Activated naive CD8-positive, alpha-beta T cell treated with anti-CD3 and anti-CD28 coated beads, Interleukin-2, amount 10 ng/mL, durations not matched to agents 7 days and 5 days (primary cell): ENCODE measurements at places on chromosomes 6 and 20. TPM values are rescaled to one million over a fixed set of nuclear protein-coding genes. Genes with fewer than 3 reads are reported as not detected.

DNA sequence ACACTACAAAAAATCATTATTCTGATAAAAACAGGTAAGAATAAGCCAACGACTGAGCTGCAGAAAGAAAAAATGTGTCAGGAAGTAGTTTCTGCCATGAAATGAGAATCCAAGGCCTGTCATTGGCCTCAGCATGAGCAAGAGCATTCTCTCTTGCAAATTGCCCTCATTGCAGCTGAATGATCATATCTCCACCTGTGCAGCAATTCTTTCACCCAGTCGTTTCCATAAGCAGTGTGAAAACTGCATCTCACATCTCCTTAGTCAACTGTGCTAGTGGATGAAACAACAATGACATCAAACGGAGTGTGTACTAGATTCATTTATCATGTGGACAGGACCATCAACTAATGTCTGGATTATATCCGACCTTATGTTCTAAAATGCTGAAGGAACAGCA lies 88.2 kb upstream of the STXBP5 start:
- peaks cover 2% of the 10 kb centered on the region for H3K36me3 ChIP-seq
- no peak for DNase-seq
- H3K27ac ChIP-seq: no peak overlapping the region
- peaks cover 2% of the 10 kb centered on the region for H3K27me3 ChIP-seq

- H3K27me3 ChIP-seq: peaks cover 29% of the 10 kb centered on the region
- H3K27ac ChIP-seq: no peak overlapping the region
- H3K4me1 ChIP-seq: peaks cover 10% of the 10 kb centered on the region
- H3K36me3 ChIP-seq: no peaks in the 10 kb centered on the region
- H3K4me3 ChIP-seq: no peak overlapping the region
Observed at GRCh38 chr6:150159757-150160156, 16.9 kb downstream of the PPP1R14C start.

- H3K36me3 ChIP-seq: no peaks in the 10 kb centered on the region
- H3K4me1 ChIP-seq: no peaks in the 10 kb centered on the region
- H3K27me3 ChIP-seq: peaks cover 9% of the 10 kb centered on the region
- DNase-seq: no peak
- H3K4me3 ChIP-seq: no peak overlapping the region
- H3K27ac ChIP-seq: no peak overlapping the region
Observed at GRCh38 chr20:20205141-20205861, 153.0 kb downstream of the CFAP61 start.

DNA sequence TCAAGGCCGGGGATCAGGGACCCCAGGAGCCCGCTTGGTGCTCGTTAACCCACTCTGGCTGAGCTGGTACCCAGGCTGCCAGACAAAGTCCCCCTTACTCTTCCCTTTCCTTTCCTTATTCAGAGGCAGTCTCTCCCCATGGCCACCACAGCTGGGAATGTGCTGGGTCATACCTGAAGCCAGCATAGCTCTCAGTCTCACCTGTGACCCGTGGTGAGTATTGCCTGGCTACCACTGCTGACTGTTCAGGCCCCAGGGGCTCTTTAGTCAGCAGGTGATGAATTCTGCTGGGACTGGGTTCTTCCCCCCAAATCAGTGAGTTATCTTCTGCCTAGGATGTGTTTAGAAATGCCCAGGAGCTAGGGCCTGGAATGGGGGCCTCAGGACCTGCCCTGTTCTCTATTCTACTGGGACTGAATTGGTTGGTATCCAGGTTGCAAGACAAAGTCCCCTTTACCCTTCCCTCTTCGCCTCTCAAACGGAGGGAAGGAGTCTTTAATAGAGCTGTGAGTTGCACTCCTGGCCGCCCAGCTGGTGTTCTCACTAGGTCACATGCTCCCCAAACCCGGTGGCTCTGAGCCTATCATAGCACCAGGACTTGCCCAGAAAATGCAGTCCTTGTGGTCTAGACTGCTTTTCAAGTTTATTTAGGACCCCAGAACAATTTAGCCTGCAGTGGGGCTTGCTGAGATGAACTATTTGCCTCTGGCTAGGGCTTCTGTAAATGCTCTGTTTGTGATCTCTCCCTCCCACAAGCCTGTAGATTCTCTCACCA lies 64.6 kb downstream of the MYO6 start:
- no peaks in the 10 kb centered on the region for H3K36me3 ChIP-seq
- DNase-seq: no peak
- peaks cover 2% of the 10 kb centered on the region for H3K4me1 ChIP-seq
- no peaks in the 10 kb centered on the region for H3K27me3 ChIP-seq
- H3K4me3 ChIP-seq: no peak overlapping the region

- H3K4me1 ChIP-seq: peaks cover 12% of the 10 kb centered on the region
- no peaks in the 10 kb centered on the region for H3K36me3 ChIP-seq
- DNase-seq: no peak
- no peak overlapping the region for H3K4me3 ChIP-seq
- H3K27ac ChIP-seq: no peak overlapping the region
Observed at GRCh38 chr6:150413781-150414281, 45.0 kb downstream of the IYD start.

DNA sequence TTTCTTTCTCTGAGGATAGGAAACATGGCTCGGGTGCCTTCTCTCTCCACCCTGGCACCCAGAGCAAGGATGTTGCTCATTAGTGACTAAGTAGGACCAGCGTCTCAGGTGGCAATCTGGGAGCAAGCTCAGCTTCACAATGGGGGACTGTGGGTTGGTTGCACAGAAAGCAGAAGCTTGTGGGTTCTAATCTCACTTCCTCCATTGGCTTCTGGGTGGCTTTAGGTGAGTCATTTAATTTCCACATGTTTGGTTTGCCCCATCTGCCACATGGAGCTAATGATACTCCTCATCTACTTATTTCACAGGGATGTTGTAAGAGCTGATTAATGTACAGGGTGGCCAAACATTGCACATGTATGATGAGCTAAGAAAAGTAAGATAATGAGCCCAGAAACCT lies 54.8 kb upstream of the AKIRIN2 start:
- H3K27me3 ChIP-seq: peaks cover 2% of the 10 kb centered on the region
- no peaks in the 10 kb centered on the region for H3K36me3 ChIP-seq
- no peak for DNase-seq
- peak overlapping the region; percentile 16 for H3K4me3 ChIP-seq
- H3K27ac ChIP-seq: no peak overlapping the region

- no peak for DNase-seq
- no peaks in the 10 kb centered on the region for H3K4me1 ChIP-seq
- no peaks in the 10 kb centered on the region for H3K27me3 ChIP-seq
- H3K27ac ChIP-seq: no peak overlapping the region
- no peak overlapping the region for H3K4me3 ChIP-seq
Observed at GRCh38 chr6:128432394-128432793, 88.0 kb downstream of the PTPRK start.

IRF4 gene
- total RNA-seq: 95.1 TPM

FNDC11 gene
- 0.55 TPM for total RNA-seq
